Umbilical cord (tissue), 2 donors: ENCODE measurements at places on chromosomes 5 and 9.

DNA sequence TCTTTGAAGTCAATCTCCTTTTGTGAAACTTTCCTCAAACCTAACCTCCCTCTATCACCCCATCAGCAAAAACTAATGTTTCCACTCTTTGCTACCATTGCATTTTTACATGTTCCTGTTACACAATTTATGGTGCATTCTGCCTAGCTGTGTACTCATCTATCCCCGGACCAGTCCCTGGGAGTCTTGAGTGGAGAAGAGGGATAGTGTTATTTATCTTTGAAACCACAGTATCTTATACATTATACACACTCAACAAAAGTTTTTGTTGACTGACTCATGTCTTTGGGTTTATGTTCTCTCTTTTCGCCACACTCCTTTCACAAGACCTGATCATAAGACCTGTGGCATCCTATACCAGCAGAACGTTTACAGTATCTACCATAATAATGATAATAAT, 26.4 kb downstream of the TNFAIP8 start:
- no peak for DNase-seq

DNA sequence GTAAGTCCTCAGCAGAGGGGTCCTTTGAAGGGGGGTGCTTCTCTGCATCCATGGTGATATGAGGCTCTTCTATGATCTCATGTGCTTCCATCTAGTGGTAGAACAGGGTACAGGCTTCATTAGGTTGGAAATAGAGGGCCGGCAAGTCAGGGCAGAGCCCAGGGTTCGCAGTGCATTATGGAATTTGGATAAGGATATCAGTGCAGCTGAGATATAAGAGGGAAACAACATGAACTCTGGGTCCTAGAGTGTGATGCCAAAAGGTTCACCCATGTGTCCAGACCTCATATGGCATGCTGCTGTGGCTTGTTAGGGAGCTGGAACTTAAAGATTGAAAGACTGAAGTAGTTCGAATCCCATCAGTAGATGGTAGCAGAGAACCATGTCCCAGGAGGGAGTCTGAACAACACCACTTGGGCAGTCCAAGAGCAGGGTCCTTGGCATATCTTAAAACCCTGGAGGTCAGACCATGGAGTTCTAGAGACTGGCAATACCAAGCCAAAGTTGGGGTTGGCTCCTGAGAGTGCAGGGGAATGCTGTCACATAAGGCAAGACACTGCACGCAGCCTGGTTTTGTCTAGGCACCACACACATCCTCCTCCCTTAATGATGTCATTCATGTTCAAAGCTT, 2.3 kb downstream of the FAM221B start:
- DNase-seq = peak; percentile 82

- DNase-seq = no peak
Observed at GRCh38 chr5:6551287-6551954, 81.4 kb downstream of the NSUN2 start.

DNA sequence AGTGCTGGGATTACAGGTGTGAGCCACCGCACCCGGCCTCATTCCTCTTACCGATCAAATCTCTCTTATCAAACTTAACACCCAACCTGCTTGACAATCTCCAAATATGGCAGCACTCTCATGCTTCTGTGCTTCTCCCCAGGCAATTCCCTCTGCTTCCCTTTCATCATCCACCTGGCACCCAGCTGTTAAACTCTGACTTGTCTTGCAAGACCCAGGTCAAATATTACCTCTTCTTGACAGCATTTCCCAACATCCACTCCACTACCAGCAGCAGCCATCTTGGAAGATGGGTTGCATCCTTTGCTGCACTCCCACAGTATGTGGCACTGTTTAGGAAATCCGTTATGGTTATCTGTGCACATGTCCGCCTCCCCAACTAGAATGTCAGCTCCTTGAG, 113.6 kb downstream of the ACTL7B start:
- no peak for DNase-seq

- DNase-seq = no peak
Observed at GRCh38 chr9:34374905-34375552, 1.7 kb downstream of the MYORG start.

- no peak for DNase-seq
Observed at GRCh38 chr5:58264276-58264675, 195.6 kb downstream of the PLK2 start.

- DNase-seq = peak; percentile 80
Observed at GRCh38 chr5:102865510-102866236, 110.6 kb downstream of the PAM start.

GRCh38 chr9:21465859-21466518, 16.1 kb downstream of the IFNE start:
- DNase-seq = peak; percentile 40

DNA sequence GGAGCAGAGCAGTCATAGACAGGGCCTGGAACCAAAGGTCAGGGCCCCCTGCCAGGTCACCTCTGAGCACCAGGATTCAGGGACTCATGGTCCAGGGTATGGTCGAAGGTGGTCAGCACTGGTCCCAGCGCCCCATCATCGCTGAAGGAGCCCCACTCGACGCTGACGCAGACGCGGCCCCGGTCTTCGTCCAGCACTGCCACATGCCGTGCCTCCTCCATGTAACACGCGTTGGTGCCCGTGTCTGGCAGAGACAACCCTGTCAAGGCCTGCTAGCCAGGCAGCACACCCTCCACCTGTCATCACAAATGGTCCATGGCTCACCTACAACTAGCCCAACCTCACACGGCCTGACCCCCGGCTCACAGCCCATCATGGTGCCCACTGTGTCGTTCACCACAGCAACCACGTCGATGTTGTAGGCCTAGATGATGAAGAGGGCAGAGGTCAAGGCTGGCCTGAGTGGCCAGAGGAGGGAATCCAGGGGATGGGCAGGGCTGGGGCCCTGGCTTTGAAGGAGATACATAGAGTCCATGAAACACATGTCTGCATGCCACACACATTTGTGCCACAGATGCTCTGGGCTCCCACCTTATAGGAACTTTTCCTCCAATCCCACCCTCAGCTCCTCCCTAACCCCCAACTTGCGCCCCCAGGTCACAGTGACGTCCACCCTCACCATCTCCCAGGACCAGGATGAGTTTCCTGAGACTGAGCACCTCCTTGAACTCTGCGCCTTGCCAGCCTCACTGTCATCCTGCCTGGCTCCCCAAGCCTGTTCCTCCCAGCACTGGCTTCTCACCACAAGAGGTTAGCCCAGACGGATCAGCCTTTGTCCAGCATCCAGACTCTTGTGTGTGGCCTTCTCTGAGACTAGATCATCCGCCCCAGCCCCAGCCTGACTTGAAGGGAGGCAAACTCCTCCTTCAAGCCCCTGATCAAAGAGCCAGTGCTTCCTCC, 9.5 kb downstream of the HK3 start:
- DNase-seq = no peak

- no peak for DNase-seq
Observed at GRCh38 chr9:101264727-101265126, 120.1 kb downstream of the BAAT start.

DNA sequence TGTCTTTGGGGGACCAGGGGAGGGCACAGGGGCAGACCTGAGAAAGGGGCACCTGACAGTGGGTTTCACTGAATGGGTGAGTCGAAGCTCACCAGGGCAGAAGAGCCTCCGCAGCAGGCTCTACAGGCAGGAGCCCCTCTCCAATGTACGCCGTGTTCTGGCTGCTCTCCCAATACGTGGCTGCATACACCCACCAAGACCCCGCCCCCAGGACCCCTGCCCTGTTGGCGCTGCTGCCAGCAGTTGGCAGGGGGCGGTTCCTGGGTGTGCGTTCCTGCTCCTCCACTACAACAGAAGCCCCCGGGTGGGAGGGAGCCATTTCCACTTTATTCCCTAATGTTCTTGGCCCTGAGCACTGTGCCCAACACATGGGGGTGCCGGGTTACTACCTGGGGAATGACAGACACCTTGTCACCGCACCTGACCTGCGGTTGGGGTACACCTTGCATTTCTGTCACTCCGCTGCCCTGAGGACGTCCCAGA, 30.3 kb downstream of the SARDH start:
- DNase-seq = no peak

GRCh38 chr9:35172878-35173277, 11.1 kb downstream of the UNC13B start:
- DNase-seq = no peak

DNA sequence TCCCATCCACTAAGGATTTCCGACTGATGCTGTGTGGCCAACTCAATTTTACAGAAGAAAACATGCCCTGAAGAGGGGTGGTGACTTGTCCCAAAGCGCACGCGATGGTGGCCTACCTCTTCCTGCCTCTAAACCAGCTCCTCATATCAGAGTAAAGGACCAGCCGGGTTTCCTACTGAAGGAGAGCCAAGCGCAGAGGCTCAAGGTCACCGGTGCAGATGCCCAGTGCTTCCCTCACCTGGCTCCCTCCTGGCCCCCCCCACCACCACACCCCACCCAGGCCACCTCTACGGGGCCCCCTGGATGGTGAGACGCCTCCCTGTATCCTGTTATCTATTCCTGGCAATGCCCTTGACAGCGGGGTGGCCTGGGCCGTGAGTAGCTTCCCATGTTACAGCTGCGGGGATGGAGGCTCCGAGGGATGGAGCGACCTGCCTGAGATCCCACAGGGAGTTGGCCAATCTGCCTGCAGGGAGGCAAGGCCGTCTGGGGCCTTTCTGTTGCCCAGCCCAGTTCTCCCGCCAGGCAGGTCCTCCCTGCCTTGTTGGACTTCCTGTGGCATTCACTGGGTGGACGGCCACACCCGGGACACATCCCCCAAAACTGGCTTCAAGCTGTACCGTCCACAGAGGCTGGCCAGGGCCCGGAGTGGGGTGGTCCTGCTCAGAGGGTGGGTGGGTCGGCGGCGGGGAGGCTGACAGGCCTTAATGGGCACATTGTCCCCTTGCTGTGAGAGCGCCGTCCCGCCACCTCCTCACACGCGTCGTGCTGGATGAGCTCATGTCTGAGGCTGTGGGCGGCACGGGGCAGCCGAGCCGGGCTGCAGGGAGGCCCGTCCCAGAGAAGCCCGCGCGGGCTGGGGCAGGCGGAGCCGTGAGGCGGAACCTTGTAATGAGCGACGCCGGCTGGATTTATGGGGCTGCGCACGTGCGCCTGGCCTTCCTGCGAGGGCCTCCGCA, 72.5 kb downstream of the MACROH2A1 start:
- no peak for DNase-seq

- peak; percentile 38 for DNase-seq
Observed at GRCh38 chr5:26833596-26833995, 204.8 kb downstream of the CDH9 start.

GRCh38 chr5:1168796-1169195, 32.6 kb upstream of the SLC6A19 start:
- no peak for DNase-seq

GRCh38 chr9:92295240-92295790, 1.8 kb upstream of the IARS1 start:
- no peak for DNase-seq

DNA sequence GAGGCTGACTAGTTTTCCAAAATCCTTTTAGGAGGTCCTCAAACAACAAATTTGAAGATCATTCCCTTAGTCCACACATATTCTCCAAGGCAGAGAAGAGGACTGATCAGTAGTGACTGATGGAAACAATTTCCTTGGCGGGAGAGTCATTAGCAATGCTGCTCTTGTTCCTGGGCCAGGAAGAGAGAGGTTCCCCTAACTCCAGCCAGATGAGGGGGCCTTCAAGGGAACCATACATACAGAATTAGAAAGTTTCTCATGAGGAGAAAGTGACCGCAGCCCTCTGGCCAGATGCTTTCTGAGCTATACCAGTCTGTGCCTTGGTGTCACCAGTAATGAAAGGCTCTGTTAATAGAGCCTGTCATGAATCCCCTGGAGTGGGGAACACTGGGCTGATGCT, 539.4 kb downstream of the BNC2 start:
- DNase-seq = no peak

DNA sequence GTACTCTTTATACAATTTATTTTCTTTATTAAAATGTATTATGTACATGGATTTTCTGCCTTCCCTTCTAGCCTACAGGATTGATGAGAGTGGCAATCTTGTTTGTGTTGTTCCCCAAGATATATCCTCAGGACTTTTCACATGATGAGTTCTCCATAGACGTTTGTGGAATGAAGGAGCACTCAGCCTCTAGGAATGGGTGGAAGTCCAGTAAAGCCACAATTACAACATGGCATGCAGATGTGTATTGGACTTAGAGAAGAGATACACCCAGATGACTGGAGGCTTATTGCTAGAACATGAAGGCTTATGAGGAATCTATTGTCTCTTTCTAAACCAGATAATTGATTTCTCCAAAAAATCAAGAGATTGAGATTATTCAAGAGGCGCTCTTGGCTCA, 8.2 kb upstream of the DOCK2 start:
- DNase-seq = no peak

DNA sequence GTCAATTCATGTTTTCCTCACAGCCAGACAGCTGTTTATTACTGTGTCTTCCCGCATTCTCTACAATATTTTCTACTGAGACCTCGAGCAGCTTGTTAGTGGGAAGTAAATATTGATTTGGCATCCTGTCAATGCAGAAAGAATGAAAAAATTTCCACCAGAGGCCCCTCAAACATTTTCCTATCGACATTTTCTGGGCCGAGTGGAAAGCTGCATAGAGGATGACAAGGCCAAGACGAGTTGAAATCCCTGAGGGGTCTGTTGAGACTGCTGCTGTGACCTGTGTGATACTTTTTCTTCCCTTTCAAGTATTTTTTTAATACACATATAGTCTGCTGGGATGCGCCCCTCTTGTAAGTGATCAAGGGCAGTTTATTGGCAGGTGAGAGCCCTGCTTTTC, 91.4 kb upstream of the SH3GL2 start:
- DNase-seq = no peak
